Activated T-cell treated with anti-CD3 and anti-CD28 coated beads, Interleukin-2, amount 50 U/mL, for 4 hours (primary cell): ENCODE measurements at places on chromosomes 4 and X.

GRCh38 chr4:66574145-66574978, 904.1 kb upstream of the EPHA5 start:
- DNase-seq: no peak

DNA sequence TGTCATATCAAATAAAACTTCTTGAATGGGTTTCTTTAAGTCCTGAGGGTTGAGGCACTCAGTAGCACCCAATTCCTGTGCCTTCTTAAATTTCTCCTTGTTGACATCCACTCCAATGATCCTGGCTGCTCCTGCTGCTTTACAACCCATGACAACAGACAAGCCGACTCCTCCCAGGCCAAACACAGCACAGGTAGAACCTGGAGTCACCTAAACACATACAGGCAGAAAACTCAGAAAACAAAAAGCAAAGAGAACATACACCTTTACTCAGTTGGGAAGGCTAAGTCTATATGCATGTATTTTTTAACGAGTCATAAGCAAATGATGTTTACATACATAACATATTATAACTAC, 10.3 kb downstream of the ADH6 start:
- DNase-seq: no peak

- no peak for DNase-seq
These were observed 106.0 kb upstream of the ARHGAP24 start for GRCh38 chr4:85368932-85369331.

- DNase-seq: no peak
These were observed 85.3 kb upstream of the RBPJ start for GRCh38 chr4:26235500-26235899.
